ENCODE measurements at places on chromosomes 12 and 14.

GRCh38 chr12:116067892-116068291, 209.6 kb downstream of the MED13L start:
- DNase-seq: no peak

DNA sequence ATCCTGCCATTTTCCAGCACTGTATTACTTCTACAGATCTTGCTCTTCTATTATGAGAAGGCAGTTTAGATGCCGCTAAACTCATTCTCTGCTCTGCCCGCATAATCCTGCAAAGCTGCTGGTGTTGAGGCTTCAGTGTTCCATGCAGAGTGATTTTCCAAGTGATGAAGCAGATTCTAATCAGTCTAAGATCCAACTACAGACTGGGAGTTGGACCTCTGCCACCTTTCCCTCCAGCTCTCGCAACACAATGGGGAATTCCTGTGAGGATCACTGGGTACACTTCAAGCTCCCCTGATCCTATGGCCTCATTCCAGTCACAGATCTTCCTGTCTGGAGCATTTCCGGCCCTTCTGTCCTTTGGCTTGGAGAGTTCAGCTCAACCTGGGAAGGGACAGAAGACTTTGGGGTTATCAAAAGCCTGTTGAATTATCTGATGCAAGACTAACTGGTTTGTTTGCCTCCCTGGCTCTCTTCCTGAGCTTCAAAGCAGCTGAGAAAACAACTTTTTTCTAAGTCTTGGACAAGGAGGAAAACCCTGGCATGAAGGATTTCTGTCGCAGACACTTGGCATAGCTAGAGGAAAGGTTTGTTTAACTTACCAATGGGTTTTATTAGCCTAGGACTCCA, 333.9 kb downstream of the ZFP36L1 start:
- DNase-seq: peak; percentile 50

DNA sequence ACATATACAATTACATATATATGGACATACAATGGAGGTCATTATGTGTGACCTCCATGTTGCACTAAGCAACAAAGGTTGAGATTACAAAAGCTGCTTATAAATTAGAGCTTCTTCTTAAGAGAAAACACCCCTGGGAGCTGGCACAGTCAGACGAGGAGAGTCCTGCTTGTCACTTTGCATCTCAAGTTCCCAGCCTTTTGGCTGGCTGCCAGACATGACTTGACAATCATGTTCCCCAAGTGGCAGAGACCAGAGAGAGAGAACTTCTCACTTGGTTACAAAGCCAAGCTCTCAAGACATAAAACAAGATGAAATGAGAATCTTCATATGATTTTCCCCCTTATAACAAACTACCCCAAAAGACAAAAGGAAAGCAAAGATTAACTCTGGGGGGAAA, 8.5 kb upstream of the SYNJ2BP start:
- no peak for DNase-seq

- DNase-seq: no peak
These were observed 482.0 kb downstream of the TMTC2 start for GRCh38 chr12:83168751-83169150.

GRCh38 chr14:41016213-41016612, 590.5 kb upstream of the LRFN5 start:
- DNase-seq: no peak

DNA sequence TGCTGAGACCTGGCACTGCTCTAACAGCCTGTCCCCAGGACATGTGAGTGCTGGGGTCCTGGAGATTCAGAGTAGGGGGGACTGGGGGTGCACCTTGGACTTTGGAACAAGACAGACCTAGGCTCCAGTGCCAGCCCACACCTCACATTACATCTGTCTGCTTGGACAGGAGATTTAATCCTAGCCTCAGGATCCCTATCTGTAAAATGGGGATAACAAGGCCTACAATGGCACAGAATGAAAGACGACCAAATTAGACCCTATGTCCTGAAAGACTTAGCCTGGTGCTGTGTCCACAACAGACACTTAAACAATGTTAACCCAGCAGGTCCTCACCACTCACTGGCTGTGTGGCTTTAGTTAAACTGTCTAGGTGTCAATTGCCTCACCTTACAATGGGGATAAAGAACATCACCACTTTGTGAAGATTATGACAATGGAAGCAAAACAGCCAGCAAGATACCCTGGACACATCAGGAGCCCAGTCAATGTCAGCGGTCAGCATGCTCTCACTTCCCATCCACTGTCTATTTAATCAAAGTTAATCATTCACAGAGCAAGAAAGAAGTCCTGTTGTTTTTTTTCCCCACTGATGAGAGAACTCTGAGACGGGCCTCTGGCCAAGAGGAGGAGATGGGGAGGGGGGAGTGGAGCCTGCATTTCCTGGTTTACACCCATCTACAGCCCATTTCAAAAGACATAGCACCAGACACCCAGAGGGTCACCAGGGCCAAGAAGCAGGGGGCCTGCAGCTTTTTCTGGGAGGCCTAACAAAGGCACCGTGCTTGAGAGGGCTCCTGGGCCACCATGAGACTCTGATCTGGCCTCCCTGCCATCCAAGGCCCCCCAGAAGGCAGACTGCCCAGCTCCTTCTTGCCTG, 40.6 kb downstream of the ACTN1 start:
- no peak for DNase-seq

GRCh38 chr14:92993302-92993701, 70.4 kb downstream of the CHGA start:
- no peak for DNase-seq

DNA sequence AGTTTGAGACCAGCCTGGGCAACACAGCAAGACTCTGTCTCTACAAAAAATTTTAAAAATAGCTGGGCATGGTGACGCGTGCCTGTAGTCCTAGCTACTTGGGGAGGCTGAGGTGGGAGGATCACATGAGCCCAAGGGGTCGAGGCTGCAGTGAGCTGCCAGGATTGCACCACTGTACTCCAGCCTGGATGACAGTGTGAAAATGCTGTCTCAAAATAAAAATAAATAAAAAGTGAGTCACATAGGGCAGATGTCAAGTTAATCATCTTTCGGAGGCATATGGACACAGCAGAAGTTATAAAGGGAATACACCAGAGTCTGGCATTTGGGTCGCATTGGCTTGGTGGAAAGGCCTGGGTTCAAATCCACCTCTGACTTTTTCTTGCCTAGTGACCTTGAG, 92.7 kb downstream of the PHETA1 start:
- DNase-seq: no peak

DNA sequence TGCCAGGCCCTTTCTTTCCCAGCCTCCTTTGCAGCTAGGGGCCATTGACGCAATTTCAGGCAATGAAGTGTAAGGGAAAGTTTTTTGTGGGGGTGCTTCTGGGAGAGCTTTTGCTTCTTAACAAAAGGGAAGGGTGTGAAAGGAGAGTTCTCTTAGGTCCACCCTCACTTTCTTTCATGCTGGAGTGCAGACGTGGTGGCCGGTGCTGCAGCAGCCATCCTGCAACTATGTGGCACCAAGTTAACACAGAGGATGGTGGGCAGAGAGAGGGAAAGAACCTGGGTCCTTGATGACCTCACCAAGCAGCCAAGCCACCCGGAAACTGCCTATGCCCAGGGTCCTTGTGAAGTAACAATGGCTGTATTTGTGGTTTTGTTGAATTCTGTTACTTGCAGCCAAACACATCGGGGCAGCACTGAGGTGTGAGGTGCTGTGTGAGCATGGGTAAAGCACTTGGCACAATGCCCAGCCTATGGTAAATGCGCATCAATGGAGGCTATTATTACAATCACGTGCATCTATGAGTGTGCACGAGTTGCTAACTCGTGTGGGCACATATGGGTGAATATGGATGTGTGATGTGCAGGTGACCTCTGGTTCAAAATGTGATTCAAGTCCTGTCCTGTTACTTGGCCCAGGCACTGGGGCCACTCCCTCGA, 122.6 kb downstream of the CALM1 start:
- no peak for DNase-seq

GRCh38 chr12:31923063-31923412, 36.2 kb upstream of the RESF1 start:
- no peak for DNase-seq

DNA sequence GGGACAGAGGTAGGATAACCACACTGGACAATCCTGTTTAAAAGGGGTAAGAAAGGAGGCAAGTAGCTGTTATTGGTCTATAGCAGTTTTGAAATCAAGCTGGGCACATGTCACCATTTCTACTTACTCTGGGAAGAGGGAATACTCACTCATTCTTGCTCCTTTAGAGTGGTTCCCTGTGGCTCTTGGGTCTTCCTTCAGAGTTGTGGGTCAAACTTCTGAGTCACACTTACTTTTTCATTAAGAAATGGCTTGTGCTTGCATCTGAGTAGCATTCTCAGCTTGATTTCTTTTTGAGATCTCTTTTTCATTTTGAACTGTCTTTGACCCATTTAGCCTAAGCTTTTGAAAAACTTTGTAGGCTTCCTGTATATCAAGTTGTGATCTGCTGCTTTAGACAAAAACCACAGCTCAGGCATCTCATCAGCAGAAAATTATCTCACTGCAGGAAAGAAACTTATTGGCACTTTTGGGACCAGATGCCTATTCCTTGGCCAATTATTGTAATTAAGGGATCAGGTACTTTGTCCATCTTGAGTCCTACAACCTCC, 122.2 kb downstream of the AEBP2 start:
- DNase-seq: no peak

- no peak for DNase-seq
These were observed 171.8 kb upstream of the CPNE8 start for GRCh38 chr12:39077226-39077625.

GRCh38 chr12:104493496-104493895, 36.7 kb downstream of the CHST11 start:
- DNase-seq: no peak

DNA sequence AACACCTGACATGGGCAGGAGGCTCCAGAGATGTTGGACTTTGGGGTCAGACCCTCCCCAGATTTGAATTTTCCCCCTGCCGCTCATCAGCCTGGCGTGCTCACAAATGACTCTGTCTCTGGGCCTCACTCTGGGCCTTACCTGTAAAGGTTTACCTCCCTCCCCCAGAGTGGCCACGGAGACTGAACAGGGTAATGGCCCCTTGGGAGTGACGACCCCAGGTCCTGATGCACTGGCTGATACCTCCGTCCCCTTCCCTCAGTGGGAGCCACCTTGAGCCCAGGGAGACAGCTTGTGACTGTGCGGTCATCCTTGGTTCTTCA, 7.0 kb downstream of the SLC25A29 start:
- DNase-seq: no peak

DNA sequence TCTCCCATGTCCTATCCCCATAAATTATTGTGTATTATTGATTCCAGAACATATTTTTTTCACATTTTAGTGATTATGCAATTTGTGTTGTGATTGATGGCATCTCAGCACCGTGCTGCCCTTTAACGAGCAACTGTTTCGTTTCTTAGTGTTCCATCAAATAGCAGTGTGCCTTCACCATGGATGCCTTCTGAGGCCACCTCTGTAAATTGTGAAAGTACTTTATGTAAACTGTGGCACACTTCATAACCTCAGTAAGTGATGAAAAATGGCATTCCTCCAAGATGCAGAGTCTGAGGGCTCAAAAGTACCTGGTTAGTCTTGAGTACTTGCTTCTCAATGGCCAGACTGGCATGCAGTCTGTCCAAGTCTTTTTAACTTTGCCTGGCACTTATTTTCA, 8.2 kb downstream of the CHST11 start:
- DNase-seq: no peak

GRCh38 chr12:45577844-45578399, 151.6 kb upstream of the ARID2 start:
- DNase-seq: no peak

DNA sequence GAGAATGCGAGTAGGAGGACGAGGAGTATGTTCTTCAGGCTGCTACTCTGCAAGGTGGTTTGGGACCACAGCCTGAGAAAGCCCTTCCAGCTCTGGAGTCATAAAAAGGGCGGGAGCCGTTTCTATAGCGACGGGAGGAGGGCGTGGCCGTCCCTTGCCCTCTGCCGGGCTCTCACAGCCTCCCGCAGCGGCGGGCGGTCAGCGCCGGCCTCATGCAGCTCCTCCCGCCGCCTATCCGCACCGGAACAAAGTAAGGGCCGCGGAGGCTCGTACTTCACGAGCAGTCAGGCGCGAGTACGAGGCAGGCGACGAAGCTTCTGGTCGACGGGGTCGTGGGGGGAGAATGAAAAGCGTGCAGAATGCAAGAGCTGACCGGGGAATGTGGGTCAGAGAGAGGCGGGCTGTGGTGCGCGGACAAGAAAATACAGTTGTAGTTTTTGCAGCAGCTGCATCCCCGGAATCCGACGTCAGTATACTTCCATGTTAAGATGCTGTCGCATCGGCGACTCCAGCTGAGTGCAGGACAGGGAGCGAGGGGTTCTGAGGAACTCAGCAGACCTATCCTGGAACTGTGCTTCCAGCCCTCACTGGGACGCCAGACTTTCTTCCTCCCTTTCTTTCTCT, at the start of gene DYRK4:
Gene DYRK4, plus strand, starts transcription at position 175 of the 624 bp plus-strand sequence. Its CDS starts 38 bp downstream, at position 213.
- DNase-seq: peak; percentile 45

DNA sequence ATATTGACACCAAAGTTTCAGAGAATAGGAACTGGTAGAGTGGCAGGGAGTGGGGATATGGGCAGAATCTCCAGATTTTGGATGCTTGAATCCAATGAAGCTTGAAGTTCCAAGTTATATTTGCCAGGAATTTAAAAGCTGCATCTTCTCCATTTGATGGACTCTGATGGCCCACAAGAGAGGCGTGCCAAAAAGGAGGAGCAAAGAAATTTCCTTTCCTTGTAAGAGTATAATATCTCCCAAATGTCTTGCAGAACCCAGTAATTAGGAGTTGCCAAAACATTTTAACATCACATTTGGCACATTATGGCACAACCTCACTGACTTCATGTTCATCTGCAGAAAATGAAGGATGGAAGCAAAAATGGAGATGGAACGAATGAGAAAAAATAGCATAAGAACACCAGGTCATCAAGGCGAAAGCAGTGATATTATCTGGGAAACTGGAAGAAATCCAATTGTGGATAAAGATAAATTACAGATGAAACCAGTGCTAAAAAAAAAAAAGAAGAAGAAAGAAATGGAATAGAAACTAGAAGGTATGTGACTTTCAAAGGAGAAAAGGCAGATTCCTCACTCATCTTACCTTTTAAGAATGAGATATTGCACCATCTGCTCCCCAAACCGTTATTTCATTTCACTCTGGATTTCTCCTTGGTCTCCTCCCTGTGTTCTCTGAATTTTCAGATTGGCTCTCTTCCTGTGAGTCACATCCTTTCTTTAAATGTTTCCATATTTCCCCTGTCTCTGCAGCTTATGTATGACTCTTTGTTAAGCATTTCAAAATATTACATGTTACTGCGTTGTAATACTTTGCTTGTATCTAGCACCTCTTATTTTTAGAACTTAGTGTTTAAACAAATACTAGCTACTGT, 13.5 kb upstream of the FLRT2 start:
- no peak for DNase-seq

- DNase-seq: peak; percentile 91
These were observed 890 bp upstream of the KIF26A start for GRCh38 chr14:104137297-104138097.

GRCh38 chr12:112782943-112783342, 8.6 kb upstream of the RPH3A start:
- DNase-seq: no peak
